ENCODE measurements at places on chromosomes 11 and 22.

DNA sequence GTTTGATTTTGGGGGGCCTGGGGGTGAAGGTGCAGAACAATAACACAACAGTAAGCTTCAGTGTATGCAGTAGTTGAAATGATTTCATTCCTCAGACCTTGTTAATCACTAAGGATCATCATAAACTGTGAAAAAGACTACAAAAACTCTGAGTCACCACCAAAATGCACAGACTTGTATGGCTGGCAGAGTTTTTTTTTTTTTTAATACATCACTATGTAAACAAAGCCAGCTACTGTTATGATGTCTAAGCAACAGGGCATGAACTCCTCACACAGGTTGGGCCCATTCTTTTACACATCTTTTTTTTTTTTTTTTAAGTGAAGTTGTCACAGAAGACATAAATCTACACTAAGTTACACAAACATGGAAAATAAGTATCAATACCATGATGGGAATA, 311.9 kb downstream of the GUCY1A2 start:
- peak; percentile 11 for DNase-seq

GRCh38 chr11:128481135-128481534, 106.2 kb downstream of the ETS1 start:
- no peak for DNase-seq

DNA sequence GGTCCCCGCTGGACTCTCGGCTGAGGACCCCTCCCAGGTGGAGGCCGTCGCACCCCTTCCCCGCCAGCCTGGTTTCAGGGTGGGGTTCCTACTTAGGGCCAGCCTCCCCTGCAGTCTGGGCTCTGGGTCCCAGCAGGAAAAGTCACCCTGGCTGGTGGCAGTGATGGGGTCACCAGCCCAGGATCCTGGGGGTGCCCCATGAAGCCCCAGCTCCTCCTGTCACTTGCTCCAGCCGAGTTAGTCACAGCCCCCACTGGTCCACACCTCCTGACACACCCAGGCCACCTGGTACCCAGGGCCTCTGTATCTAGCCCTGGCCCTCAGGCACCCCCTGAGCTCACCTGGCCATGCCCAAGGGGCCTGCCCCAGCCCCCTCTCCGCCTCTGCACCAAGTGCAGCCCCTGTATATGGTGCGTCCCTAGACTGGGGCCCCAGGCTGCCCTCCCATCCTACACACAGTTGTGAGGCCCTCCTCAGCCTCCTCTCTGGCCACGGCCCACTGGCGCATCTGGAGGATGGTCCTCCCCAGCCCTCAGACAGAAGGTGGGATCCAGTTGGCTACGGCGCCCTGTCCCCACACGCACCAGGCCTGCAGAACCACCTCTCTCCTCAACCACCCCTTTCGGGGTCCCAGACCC, 6.7 kb downstream of the PLXNB2 start:
- DNase-seq, result no peak

DNA sequence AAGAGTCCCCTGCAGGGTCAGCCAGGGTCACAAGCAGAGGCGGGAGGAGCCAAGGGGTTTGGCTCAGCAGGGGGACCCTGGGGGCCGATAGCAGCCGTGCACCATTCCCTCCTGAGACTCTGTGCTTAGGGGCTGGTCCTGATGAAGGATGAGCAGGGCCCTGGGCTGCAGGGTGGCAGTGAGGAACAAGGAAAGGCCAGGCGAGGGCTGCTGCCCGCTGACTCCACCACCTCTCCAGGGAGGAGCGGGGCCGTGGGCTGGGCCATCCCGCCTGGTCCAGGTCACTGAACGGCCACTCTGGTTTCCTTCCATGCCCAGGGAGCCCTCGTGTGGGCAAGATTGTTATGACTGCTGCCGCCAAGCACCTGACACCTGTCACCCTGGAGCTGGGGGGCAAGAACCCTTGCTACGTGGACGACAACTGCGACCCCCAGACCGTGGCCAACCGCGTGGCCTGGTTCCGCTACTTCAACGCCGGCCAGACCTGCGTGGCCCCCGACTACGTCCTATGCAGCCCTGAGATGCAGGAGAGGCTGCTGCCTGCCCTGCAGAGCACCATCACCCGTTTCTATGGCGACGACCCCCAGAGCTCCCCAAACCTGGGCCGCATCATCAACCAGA, 9.2 kb upstream of the NDUFS8 start:
- DNase-seq, result no peak

DNA sequence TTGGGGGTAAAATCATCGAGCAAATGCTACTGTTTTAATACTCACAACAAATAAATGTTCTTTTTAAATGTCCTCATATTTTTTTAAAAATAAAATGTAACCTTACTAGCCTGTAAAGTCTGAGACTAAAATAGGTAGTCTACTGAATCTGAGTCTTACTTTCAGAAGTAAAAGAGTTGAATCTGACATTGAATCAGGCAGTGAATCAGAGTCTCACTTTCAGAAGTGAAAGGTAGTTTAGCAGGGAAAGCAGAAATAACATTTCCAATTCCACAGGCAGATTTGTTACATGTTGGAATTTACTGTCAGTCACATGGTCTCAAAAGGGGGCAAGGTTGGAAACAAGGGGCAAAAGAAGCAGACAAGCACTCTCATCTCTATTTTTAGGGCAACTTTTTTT, 143.0 kb downstream of the ELP4 start:
- DNase-seq, result no peak

GRCh38 chr22:44204739-44205515, 24.2 kb downstream of the PARVG start:
- no peak for DNase-seq

- peak; percentile 37 for DNase-seq
These were observed 38.1 kb upstream of the ADA2 start for GRCh38 chr22:17257121-17258001.

- DNase-seq, result no peak
These were observed at the start of gene DKK3 for GRCh38 chr11:12007769-12008737. Gene DKK3 (minus strand): TSS chr11:12008626. CDS start chr11:12008582, 44 bp downstream.

GRCh38 chr11:103582351-103582909, 454.0 kb upstream of the DDI1 start:
- no peak for DNase-seq

DNA sequence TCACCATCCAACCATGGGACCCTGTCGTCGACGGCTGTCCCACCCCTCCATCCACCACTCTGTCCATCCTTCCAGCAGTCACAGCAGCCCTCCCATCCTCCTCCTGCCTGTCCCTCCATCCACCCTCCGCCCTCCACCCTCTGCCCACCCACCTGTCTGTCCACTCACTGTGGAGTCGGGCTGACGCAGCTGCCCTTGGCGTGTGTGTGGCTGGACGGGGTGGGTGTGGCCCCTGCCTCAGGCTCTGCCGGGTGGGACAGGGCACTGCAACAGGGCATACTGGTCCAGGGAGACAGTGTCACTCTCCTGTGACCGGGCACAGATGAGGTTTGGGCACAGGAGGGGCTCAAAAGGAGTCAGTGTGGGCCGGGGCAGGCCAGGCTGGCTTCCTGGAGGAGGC, 1.9 kb downstream of the PKP3 start:
- no peak for DNase-seq

DNA sequence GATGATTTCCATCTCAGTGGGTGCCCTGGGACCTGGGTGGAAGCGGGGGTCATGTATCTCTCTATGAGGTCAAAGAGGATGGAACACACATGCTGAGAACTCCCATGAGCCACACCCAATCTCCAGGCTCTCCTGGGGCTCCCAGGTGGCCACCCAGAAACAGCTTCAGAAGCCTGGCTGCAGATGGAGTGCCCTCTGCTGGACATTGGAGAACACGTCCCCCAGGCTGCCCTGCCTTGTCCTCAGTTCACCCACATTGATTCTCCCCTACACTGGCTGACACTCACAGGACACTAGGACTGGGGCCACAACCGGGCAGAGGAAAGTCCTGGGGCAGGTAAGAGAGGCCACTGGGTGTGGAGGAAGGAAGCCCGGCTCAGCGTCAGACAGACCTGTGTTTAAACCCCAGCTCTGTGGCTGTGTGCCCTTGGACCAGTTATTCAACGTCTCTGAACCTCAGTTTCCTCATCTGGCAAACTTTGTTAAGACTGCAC, 4.5 kb upstream of the NOL12 start:
- DNase-seq, result peak; percentile 7

DNA sequence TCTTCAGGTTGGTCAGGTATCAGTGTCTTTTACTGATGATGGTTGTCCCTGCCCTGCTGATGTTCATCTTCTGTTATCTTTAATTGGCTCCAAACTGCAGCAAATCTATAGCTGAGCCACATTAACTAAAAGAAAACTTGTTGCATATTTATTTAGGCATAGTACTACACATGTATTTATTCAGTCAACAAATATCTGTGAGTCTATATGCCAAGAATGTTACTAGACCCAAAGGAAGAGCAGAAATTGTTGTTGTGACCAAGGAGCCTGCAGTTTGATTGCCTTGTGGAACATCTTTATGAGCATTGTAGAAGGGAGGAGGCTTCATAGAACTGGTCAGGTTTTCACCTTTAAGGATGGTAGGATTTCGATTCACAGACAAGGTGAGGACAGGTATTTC, 10.1 kb downstream of the BMAL1 start:
- no peak for DNase-seq

- DNase-seq, result no peak
These were observed 1.8 kb upstream of the FAR1 start for GRCh38 chr11:13666708-13667107.

DNA sequence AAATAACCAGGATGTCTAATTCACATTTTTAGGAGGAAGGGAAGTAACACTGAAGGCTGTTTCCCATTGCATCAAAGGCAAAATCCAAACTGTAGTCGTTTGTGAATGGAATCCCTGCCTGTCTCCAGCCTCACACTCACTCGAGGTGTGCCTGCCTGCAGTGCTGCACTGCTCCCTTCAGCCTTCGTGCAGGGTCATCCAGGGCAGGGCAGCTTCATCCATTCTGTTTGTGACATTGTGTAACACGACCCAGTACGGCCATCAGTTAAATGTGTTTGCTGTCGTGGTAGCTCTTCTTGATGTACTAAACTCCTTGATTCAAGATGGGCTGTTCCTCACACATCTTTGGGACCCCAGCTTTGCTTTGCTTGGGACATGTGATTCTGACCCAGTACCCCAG, 34.3 kb downstream of the LDLRAD3 start:
- DNase-seq, result no peak

DNA sequence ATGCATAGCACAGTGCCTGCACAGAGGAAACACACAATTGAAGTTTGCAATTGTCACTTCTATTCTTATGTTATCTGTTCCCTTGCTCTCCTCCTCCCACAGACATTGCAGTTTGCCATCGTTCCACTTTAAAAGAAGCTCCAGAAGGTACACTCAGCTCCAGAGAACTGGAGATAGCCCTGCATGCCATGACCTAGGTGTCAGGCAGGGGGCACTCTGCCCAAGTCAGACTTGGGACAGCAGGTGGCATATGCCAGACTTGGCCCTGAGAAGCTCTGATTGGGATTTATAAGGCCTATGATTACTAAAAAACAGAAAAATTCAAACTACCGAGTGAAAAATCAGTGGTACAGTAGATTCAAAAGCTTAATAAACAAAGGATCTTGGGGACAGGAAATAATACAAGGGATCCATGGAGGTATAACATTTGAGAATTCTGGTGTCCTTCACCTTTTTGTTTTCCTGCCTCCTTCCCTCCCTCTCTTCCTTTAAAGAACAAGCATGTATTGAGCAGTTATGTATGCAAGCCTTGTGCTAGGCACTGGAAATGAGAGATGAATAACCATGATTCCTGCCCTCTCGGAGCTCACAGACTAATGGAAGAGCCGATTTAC, 40.0 kb downstream of the TENM4 start:
- no peak for DNase-seq

DNA sequence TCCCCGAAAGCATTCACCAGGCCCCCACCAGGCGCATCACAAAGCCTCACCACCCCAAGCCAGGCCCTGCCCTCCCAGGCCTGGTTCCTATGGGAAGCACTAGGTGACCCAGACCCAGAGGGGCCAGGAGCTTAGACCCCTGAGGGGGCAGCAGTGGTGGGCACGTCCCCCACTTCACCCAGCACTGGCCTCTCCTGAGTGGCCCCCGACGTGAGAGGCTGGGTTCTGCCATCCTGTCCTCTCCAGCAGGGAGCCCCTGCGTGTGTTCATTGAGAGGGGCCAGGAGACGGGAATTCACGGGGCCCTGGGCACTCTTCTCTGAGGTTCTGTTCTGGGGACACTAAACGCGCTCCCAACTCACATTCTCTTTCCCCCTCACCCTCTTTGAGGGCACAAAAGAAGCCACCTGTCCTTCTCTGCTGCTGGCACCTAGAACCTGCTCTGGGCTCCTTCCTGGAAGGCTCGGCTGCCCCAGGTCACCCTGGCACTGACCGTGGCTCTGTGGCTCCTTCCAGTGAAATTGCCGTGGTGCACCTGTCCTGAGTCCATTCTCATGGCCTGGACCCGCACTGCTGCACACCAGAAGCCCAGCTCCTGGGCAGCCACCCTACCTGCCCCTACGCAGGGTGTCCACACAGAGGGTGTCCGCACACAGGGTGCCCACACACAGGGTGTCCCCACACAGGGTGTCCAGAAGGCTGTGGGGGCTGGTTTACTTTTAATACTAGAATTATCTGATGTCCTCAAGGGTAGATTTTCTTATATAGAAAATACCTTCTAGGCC, 12.2 kb downstream of the PTDSS2 start:
- no peak for DNase-seq

GRCh38 chr22:38112381-38112780, 1.9 kb upstream of the BAIAP2L2 start:
- no peak for DNase-seq

- DNase-seq, result no peak
These were observed 1019.3 kb downstream of the JRKL start for GRCh38 chr11:97409141-97409540.

DNA sequence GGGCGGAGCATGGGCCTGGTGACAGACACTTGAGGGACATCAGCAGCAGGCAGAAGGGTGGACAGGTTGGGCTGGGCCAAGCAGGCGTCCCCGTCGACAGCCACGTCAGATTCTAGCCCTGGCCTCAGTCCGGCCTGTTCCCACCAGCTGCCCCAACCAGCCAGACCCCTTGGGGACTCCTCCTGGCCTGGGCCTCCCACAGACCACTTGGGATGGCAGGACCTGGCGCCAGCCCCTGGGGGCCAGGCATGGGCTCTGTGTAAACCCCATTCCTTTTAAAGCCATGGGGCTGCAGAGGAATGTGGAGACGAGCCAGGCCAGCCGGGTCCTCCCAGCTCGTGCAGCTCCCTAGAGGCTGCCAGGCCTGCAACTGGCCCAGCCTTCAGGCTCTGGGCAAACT, 4.7 kb upstream of the SUSD2 start:
- DNase-seq, result no peak

DNA sequence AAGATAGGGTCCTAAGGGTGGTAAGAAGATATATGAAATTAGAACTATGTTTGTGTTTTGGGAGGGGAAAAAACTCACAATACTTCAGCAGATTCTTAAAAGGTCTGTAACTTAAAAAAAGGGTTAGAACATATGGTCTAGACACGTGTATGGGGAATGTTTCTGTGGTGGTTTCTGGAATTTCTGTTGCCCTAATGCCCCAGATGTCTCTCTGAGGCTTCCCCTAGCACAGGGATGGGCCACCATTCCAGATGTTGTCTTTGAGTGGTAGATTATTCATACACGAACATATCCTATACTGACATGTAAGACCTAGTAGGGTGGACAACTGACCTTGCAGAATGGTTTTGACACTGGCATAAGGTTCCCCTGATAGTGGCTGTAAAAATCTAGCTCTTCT, 26.2 kb downstream of the EHF start:
- no peak for DNase-seq

- DNase-seq, result peak; percentile 4
These were observed 594 bp downstream of the MPST start for GRCh38 chr22:37020192-37020479.
